ENCODE measurements at places on chromosomes 5 and 9. TPM values are rescaled to one million over a fixed set of nuclear protein-coding genes. Genes with fewer than 3 reads are reported as not detected.

The COL23A1 gene
- total RNA-seq, result not detected

The NUTM2G gene
- not detected for total RNA-seq

The FBP2 gene
- total RNA-seq, result not detected

The ENTPD2 gene
- not detected for total RNA-seq

The SLC36A1 gene
- 6.2 TPM for total RNA-seq

The PPP3R2 gene
- not detected for total RNA-seq

The STK32A gene
- 3.0 TPM for total RNA-seq

The PCDHGA7 gene
- 4.2 TPM for total RNA-seq

The RIMOC1 gene
- total RNA-seq, result 14.8 TPM

The CD14 gene
- total RNA-seq, result 0.59 TPM

The TUSC1 gene
- 10.4 TPM for total RNA-seq

The PPP2CA gene
- total RNA-seq, result 62.4 TPM

The IL3 gene
- not detected for total RNA-seq

The ABO gene
- total RNA-seq, result not detected

The BTNL8 gene
- total RNA-seq, result not detected

The SLC25A48 gene
- not detected for total RNA-seq

The TNFSF8 gene
- not detected for total RNA-seq

The MORN5 gene
- not detected for total RNA-seq

The TNFSF15 gene
- 0.32 TPM for total RNA-seq

The SPINK6 gene
- total RNA-seq, result not detected

The CDC20B gene
- not detected for total RNA-seq

The MYMK gene
- total RNA-seq, result not detected

The TMEM215 gene
- not detected for total RNA-seq

The SLCO6A1 gene
- total RNA-seq, result not detected
